ENCODE measurements at places on chromosomes 13 and 19. TPM values are rescaled to one million over a fixed set of nuclear protein-coding genes. Genes with fewer than 3 reads are reported as not detected.

Gene ZNF44
- total RNA-seq = 15.5 TPM

Gene ERICH6B
- total RNA-seq = not detected

Gene FARP1
- 76.3 TPM for total RNA-seq

Gene GPR18
- total RNA-seq = 1.3 TPM

Gene ZNF534
- 0.20 TPM for total RNA-seq

Gene SCGB2B2
- 0.88 TPM for total RNA-seq

Gene LYL1
- total RNA-seq = 25.9 TPM

Gene SERPINE3
- not detected for total RNA-seq

Gene DAND5
- total RNA-seq = 0.20 TPM

Gene DPF1
- total RNA-seq = 1.7 TPM

Gene SLC5A5
- total RNA-seq = 0.95 TPM

Gene NCAN
- 0.03 TPM for total RNA-seq

Gene ZNF30
- 5.5 TPM for total RNA-seq

Gene KLK5
- total RNA-seq = not detected

Gene ANO8
- 22.5 TPM for total RNA-seq

Gene KCNC3
- 13.2 TPM for total RNA-seq

Gene FFAR1
- 0.49 TPM for total RNA-seq

Gene SH2D3A
- total RNA-seq = 16.6 TPM

Gene PTH2
- not detected for total RNA-seq

Gene SSC5D
- 6.8 TPM for total RNA-seq

Gene SLITRK5
- 0.03 TPM for total RNA-seq

Gene STOML3
- total RNA-seq = 5.1 TPM

Gene DNM2
- 277 TPM for total RNA-seq

Gene KLK3
- total RNA-seq = not detected

Gene F2RL3
- 5.8 TPM for total RNA-seq

Gene PSG7
- total RNA-seq = not detected

Gene ACP7
- total RNA-seq = not detected

Gene FCAR
- total RNA-seq = 11.3 TPM

Gene FGF21
- not detected for total RNA-seq
